ENCODE measurements at places on chromosomes 5 and 9.

- no peak for DNase-seq
Measured at GRCh38 chr5:178238711-178239592, 6.3 kb upstream of the PHYKPL start.

DNA sequence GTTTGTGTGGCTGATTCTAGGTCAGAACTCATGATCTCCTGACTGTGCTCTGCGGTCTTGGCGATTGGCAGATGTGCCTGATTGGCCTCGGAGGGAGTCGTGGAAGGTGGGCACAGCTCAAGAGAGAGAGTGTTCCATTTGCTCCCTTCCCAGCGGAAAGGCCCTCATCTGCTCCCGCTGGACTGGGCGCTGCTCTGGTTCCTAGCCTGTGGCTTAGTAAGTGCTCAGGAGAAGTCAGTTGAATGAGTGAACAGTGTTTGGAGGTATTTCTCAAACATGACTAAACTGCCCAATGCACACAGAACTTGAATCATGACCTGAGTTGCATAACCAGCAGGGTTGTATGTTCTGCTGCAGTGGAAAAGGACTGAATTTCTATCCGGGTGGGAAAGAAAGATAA, 120.2 kb upstream of the PITX1 start:
- DNase-seq: no peak

GRCh38 chr5:133341915-133342710, 270.2 kb downstream of the FSTL4 start:
- DNase-seq: no peak

DNA sequence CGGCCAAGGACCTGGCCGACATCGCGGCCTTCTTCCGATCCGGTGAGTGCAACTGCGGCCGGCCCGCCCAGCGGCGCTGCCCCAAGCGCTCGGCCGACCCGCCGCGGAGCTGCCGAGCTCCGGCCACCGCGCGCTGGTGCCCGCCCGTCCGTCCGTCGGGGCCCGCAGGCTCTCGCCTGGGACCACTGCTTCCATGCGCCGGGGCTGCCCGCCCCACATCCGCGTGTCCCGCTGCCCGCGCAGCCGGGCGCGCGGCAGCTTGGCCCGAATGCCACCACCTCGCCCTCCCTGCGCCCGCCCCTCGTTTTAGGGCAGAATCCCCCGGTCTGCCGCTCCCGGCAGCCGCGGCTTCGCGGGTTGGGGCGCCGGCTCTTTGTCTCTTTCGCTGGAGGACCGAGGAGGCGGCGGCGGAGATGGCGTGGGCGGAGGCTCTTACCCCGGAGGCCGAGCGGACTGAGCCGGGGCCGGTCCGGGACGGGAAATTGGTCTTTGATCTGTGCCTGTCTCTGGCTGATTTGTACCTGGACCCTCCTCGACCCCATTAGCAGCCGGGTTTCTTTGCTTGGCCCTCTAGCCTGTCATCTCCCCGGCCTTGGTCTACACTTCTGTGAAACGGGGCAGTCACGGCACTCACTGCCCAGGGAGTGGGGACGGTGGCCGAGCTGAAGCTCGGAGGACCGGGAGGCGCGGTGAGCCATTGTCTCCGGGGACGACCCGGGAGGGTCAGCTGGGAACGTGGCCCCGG, 871 bp downstream of the TRIO start:
- DNase-seq: peak; percentile 45

DNA sequence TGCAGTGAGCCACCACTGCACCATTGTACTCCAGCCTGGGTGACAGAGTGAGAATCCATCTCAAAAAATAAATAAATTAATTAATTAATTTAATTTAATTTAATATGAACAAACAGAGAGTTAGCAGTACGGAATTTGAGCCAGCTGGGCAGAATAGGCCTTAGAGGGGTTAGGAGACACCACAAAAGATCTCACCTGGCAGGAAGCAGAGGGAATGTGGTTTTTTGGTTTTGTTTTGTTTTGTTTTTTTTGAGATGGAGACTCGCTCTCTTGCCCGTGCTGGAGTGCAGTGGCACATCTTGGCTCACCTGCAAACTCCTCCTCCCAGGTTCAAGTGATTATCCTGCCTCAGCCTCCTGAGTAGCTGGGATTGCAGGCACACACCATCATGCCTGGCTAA, 31.8 kb upstream of the PWWP2A start:
- no peak for DNase-seq

DNA sequence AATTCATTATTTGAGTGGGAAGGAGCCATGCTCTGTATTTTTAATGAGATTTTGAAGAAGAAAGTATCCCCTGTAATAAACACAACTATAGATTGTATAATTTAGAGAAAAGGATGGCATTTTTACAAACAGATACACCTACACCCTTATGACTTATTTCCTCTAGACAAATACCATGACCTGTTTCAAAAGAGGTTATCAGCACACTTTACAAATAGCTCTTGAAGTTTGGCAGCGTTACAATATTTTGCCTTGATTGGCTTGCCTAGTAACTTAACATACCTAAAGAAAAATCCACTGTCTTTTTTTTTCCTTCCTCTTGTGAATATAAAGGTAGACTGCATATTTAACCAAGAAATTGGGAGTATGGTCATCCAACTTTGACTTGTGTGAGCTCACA, 28.5 kb upstream of the CETN3 start:
- DNase-seq: peak; percentile 44

DNA sequence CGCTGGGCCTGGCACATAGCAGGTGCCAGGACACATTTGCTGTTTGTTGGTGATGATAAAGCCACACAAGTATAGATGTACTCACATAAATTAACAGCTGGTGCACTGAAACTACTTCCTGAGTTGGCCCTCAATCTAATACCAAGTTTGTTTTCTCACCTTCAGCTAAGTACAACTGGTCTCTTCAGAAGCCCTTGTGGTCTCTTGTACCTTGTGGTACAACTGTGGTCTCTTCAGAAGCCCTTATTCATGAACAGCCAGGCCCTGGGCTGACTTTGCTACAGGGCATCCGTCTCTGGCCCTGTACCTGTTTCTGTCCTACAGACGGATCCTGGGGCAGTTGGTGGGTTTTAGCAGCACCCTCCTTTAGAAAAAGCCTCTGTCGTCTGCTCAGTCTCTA, 81.5 kb downstream of the DAB2IP start:
- DNase-seq: no peak

DNA sequence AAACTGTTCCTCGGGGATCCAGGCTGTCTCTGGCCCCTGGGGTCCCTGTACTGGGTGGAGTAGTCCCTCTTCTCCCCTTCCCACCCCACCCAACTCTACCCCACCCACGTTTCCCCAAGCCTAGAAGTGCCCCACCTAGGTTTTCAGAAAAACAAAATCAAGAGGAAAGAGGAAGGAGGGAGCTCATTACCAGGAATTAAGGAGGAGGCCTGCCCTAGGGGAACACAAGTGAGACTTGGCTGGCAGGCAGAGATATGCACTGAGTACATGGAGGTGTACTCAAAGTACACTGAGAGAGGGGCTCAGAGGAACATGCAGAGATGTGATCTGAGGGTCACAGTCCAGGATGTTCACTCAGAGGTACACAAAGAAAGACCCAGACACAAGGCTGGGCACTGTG, 10.2 kb downstream of the AQP3 start:
- no peak for DNase-seq

- DNase-seq: no peak
Measured at GRCh38 chr5:95697781-95698681, 15.2 kb upstream of the SPATA9 start.

All from fibroblast of lung (primary cell).